ENCODE measurements at places on chromosomes 2 and 18.

- no peak for DNase-seq
Measured at GRCh38 chr2:20091305-20091991, 40.0 kb upstream of the LAPTM4A start.

DNA sequence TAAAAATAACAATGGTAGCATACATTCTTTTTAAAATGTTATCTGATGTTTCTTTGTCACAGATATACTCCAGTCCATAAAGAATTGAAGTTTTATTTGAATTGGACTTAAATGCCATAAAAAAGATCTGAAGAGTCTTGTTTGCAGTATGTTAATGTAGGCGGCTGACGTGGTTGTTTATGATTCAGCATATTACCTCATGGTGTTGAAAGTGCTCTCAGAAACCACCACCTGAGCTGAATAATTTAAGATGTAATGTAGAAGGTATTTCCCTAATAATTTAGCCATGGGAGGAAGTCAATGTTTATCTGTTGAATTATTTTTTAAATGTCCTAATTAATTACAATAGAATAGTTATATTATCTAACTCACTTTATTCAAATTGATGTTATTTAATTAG lies 58.6 kb upstream of the CHN1 start:
- no peak for DNase-seq

DNA sequence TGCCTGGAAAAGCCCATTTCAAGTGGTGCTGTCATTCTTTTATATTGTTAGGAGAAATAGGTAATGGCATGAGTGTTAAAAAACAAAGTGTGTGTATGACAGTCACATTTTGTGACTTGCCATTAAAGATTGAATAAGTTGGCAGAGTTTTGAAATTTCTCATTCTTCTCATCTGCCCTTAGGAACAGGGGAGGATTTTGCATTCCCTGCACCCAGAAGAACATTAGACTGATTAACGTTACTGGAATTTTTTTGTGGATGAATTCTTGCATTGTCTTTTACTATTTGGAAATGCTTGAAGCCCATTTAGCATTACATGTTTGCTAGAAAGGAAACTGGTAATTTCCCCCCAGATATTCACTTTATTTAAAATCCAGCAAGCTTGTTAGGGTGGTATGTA lies 162.2 kb downstream of the BABAM2 start:
- DNase-seq: no peak

- DNase-seq: no peak
Measured at GRCh38 chr2:29112379-29112778, 2.8 kb upstream of the CLIP4 start.

GRCh38 chr2:217880891-217881290 lies 121.9 kb downstream of the TNS1 start:
- no peak for DNase-seq

DNA sequence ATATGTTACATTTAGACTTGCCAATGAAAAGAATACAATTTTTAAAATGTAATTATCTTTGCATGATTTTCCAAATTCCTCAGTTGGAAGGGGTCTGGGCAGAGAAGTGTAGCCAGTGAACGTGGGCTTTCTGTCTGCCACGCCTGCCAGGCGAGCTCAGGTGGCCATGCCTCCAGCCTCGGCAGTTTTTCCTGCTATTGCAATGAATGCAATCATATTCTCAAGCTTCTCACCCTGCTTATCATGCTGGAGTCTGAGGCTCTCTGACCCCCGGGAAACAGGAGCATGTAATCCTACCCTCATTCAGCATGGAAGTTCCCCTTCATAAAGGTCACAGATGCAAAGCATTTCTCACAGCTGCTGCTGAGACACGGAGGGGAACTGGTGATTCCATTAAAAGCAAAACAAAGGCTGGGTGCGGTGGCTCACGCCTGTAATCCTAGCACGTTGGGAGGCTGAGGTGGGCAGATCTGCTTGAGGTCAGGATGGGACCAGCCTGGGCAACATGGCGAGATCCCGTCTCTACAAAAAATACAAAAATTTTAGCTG lies 154.8 kb downstream of the MBP start:
- no peak for DNase-seq

All from NCI-H2107 (cell line).